ENCODE measurements at places on chromosomes 3 and 15.

GRCh38 chr15:51163843-51164242, 69.1 kb upstream of the TNFAIP8L3 start:
- no peak for DNase-seq

DNA sequence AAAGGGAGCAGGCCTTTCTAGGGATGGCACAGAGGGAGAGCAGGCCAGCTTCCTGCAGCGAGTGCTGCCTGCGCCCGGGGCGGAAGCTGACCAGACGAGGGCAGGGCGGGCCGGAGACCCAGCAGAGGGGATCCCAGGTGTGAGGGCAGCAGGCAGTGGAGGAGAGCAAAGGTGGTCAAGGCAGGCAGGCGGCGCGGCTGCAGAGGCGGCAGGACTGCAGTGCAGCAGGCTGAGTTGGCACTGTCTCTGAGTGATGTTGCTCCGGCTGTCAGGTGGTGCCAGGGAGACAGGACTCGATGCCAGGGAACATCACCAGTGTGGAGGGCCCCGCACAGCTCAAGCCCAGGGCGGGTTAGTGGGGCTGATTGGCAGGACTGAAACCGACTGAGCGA, 22.3 kb upstream of the PLXNA1 start:
- DNase-seq, result no peak

- DNase-seq, result no peak
Observed at GRCh38 chr15:79192462-79193036, 90.0 kb upstream of the ANKRD34C start.

- DNase-seq, result no peak
Observed at GRCh38 chr3:141366285-141367037, 1.8 kb upstream of the ZBTB38 start.

DNA sequence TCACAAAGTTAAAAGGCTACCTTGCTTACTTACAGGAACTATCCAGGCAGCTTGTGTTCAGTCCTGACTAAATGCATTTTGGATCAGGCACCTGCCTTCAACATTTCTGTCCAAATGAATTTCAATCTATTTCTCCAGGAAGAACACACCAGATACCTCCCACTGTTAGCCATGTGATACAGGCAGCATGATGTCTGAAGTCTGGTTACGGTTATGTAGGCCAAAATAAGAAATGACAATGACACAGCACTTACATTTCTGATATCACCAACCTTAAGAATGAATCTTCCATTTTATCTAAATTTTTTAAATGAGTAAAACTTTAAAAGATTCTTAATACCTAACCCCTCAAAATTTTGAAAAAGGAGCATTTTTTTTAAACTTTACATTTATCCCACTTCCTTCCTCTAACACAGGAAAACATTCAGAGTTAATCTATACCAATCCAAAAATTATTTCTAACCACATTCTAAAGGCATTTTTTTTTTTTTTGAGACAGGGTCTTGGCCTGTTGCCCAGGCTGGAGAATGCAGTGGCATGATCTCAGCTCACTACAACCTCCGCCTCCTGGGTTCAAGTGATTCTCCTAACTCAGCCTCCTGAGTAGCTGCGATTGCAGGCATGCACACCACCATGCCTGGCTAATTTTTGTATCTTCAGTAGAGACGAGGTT, at the start of gene MAP4:
MAP4 (minus strand) TSS at position 116 of the 673 bp plus-strand sequence. CDS start 17,556 bp downstream, outside the sequence.
- DNase-seq, result no peak

GRCh38 chr3:183064475-183064874, 34.8 kb downstream of the MCCC1 start:
- no peak for DNase-seq

GRCh38 chr3:34175636-34176176, 377.3 kb downstream of the PDCD6IP start:
- DNase-seq, result peak; percentile 74

Measured in NCI-H1105 treated with DMSO at 0.1 percent for 48 hours (cell line).